ENCODE measurements at places on chromosomes 11 and 22.

DNA sequence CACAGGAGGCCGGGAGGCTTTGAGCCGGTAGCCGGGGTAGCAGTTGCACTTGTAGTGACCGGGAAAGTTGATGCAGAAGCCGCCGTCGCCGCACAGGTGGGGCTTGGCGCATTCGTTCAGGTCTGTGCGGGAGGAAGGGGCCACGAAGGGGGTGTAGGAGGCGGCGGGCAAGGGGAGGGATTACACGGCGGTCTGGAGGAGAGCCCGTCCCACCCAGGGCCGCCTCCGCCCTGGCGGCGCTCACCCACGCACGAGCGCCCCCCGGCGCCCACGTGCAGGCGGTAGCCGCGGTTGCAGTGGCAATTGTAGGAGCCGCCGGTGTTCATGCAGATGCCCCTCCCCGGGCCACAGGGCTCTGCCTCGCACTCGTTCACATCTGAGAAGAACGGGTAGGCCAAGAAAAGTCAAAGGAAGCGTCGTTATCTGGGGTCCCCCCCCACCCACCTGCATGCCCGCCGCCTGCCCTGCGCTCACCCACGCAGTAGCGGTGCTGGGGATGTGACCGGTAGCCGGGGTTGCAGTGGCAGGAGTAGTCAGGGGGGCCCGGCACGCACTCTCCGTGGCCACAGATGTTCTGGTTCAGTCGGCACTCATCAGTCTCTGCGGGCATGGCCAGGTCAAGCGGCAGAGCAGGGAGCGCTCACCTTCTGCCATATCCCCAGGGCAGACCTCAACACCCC is 10.6 kb downstream of the LTBP3 start:
- DNase-seq, result no peak

DNA sequence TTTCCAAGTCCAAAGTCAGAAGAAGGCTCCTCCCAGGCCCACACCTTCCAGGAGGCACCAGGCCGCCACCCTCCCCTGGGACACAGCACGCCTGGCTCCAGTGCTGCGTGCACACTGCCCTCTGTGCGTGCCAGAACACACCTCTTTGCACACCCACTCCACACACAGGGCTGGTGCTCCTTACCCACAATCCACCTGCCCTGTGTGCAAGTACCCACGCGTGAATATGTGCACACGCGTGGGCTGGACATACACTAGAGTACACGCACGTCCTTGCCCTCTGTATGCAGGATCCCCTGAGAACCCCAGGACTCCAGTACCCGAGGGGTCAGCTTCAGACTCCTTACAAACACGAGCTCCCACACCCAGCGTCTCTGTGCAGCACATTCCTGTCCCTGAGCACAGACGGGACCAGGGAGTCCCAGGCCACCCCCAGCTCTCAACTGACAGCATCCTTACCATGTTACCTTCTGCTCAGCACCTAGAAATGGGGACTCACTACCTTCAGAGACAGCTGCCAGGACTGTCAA is 2.8 kb downstream of the DUSP8 start:
- no peak for DNase-seq

- peak; percentile 81 for DNase-seq
Observed at GRCh38 chr11:5123802-5124521, 14.2 kb downstream of the OR52A5 start.

GRCh38 chr11:1618231-1618630 is 3.7 kb downstream of the KRTAP5-4 start:
- no peak for DNase-seq

DNA sequence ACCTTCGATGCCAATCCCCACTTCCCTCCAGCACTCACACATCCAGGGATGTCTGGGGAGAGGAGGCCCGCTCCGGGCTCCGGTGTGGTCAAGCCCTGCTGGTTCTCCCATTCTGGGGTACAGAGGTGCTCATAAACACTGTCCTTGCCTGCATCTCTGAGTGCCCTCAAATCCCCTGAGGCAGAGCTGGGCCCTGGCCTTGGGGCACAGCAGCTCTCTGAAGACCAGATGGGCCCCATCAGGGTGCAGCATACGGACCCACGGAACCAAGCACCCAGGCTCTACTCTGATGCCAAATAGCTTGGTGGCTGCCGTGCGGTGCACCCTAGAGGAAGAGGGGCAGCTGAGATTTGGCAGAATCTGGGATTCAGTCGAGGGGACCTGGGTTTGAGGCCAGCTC is 35.7 kb upstream of the NNMT start:
- DNase-seq, result no peak

DNA sequence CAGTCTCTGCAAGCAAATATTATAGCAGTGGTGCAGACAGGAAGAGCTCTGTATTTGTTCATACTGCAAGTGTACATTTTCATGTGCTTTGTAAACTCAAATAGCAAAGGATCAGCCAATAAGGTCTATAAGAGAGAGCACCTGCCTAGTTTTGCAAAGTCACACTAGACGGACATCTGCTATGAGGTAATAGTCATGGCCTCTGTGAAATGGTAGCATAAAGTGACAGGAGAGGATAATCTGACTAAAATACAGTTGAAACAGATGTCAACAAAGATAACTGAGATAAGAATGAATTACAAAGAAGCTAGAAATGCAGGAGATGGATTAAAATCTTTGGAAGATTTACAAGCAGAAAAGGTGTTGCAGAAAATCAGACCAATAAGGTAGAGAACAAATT is 70.6 kb upstream of the SPON1 start:
- peak; percentile 54 for DNase-seq

GRCh38 chr11:61495801-61496601 is 12.5 kb upstream of the LRRC10B start:
- peak; percentile 63 for DNase-seq

GRCh38 chr11:20084921-20085814 is 75.1 kb downstream of the DBX1 start:
- no peak for DNase-seq

DNA sequence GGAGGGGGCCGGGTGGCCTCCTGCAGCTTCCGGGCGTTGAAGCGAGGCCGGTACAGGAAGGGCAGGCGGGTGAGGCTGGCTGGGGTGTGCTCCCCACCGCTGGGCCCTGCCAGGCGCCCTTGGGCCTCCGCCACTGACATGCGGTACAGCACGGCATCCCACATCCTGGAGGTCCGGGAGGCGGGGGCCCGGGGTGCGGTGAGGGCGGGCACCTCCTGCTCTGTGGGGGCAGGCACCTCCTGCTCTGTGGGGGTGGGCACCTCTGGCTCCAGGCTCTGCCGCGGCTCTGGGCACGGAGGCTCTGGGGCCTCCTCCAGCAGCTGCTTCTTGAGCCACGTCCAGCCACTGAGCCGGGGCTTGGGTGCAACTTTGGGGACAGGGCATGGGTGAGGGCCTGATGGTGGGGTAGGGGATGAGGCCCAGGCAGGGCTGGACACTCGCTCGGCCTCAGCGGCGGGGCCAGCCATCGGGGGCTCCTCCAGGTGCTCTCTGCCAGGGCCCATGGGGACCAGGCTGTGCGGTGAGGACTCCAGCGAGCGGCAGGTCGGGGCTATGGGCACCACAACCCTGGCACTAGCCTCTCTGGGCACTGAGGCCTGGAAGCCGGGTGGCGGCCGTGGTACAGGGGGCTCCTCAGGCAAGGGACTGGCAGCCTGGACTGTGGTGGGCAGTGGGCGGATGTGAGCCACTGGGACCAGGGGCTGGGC is 2.3 kb downstream of the PRR33 start:
- no peak for DNase-seq

DNA sequence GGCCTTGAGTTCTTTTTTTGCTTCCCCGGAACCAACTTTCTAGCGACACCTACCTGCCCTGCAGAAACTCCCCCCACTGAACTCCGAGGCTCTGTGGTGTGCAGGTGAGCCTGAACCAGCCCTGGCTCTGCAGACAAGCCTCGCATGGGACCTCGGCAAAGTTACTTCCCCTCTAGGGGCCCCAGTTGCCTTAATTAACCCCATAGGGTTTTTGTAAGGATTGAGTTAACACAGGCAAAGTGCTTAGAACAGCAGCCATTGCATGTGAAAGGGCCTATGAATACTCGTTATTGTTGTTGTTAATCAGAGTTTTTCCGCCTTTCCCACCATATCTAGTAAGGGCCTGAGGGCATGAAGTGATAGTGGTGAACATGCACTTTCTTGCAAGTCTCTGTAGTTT is 12.6 kb upstream of the SYT13 start:
- no peak for DNase-seq

DNA sequence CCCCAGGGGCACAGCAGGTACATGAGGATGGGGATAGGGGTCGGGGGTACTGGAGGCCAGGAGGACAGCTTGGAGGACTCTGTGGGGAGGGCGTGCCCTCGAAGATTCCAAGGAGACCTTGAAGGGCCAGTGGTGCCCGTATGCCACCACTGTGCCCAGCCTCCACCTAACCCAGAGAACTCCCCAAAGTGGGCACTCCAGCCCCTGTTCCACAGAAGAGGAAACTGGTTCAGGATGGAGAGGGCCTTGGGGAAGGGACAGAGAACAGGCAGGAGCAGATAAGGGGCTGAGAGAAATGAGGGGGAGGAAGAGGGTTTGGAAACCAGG is 2.2 kb upstream of the PHLDA2 start:
- no peak for DNase-seq

- DNase-seq, result no peak
Observed at GRCh38 chr11:120827820-120828219, 196.1 kb upstream of the TBCEL start.

All from NCI-H345 (cell line).